ENCODE measurements at places on chromosomes 1 and 21. TPM values are rescaled to one million over a fixed set of nuclear protein-coding genes. Genes with fewer than 3 reads are reported as not detected.

GRCh38 chr1:59412718-59413326 is 115.9 kb downstream of the FGGY start:
- H3K27ac ChIP-seq = no peak overlapping the region
- no peaks in the 10 kb centered on the region for H3K27me3 ChIP-seq
- peaks cover 7% of the 10 kb centered on the region for H3K4me1 ChIP-seq
- no peak for DNase-seq

DNA sequence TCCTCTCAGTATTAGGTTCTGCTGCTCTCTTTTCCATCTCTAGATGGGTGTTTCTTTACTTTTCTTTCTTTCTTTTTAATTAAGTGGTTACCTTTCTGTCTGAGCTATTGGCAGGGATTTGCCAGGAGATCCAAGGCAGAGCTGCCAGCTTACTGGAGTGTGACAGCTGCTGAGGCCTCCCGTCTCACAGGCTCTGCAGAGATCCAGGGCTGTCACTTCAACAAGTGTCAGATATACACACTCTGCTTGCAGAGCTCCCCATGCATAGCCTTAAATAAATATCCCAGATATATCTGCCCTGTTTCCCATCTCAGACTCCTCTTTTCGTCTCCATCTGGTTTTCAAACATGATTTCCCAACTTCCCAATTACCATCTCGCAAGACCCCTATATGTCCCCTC is 124.3 kb downstream of the NOS1AP start:
- no peak for DNase-seq

DNA sequence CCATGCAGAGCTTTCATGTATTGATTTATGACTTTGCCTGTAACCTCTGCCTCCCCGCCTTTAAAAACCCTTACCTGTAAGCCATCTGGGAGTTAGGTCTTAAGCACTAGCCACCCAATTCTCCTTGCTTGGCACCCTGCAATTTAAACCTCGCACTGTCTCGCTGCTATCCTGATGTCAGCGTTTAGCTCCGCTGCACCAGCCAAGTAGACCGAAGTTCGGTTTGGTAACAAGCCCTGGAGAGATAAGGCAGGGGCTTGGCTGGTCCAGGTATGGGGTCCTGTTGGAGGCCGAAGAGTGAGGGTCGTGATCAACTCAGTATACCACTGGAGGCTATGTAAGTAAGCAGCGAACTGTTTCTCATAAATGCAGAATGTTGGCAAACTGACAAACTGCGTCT is 64.4 kb downstream of the GALNT2 start:
- H3K4me3 ChIP-seq = no peak overlapping the region
- no peaks in the 10 kb centered on the region for H3K36me3 ChIP-seq
- peaks cover 22% of the 10 kb centered on the region for H3K4me1 ChIP-seq
- H3K27me3 ChIP-seq = no peaks in the 10 kb centered on the region
- H3K27ac ChIP-seq = peak overlapping the region; percentile 32

GRCh38 chr1:54003249-54003646 is 14.7 kb downstream of the LDLRAD1 start:
- H3K4me1 ChIP-seq = no peaks in the 10 kb centered on the region
- no peaks in the 10 kb centered on the region for H3K27me3 ChIP-seq
- DNase-seq = no peak
- no peaks in the 10 kb centered on the region for H3K36me3 ChIP-seq

The LMOD1 gene
- 94.6 TPM for polyA plus RNA-seq

The CR1 gene
- 0.25 TPM for polyA plus RNA-seq

The OR14K1 gene
- polyA plus RNA-seq = not detected

The RUNX1 gene
- polyA plus RNA-seq = 24.6 TPM

DNA sequence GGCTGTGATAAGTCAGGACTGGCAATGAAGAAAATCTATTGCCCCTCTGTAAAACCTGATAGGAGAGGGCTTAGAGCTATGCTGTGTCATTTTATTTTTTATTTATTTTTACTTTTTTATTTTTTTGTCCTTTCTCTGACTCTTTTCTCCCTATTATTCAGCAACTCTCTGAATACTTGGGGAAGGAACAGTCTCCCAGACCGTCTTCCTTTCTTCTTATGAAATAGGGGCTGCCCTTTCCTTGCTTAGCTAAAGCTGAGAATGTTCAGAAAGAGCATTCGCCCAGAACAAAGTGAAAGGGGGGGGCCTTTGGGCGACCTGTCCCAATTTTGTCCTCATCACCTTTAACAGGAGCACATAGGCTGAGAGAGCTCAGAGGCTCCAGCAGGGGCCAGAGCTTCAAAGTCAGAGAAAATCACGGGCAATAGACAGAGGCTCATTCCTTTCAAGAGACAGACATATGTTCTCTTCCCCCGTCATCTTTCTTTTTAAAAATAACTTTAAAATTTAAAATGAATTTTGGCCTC is 80.9 kb downstream of the RNF220 start:
- no peaks in the 10 kb centered on the region for H3K27me3 ChIP-seq
- no peaks in the 10 kb centered on the region for H3K4me1 ChIP-seq
- no peaks in the 10 kb centered on the region for H3K36me3 ChIP-seq
- no peak overlapping the region for H3K4me3 ChIP-seq
- no peak overlapping the region for H3K27ac ChIP-seq

The ATP1A2 gene
- polyA plus RNA-seq = 38.6 TPM

The CGN gene
- polyA plus RNA-seq = 1.0 TPM

DNA sequence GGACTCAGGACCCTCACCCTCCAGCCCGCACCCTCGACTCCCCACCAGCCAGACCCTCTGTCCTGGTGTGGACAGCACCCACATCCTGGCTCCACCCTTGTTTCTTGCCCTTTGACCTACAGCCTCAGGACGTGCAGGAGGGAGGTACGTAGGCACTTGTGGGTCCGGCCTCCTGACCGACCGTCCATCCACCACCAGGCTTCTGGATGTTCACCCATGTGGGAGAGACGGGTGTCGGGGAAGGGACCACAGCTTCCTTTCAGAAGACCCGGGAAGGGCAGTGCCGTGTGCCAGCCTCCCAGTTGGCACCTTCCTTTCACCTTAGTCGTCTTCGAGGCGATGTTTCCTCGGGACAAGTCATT is 61.4 kb downstream of the PRKCZ start:
- H3K4me3 ChIP-seq = no peak overlapping the region
- DNase-seq = no peak
- H3K36me3 ChIP-seq = no peaks in the 10 kb centered on the region
- H3K27me3 ChIP-seq = no peaks in the 10 kb centered on the region
- H3K4me1 ChIP-seq = no peaks in the 10 kb centered on the region

The PDZK1 gene
- 0.21 TPM for polyA plus RNA-seq

DNA sequence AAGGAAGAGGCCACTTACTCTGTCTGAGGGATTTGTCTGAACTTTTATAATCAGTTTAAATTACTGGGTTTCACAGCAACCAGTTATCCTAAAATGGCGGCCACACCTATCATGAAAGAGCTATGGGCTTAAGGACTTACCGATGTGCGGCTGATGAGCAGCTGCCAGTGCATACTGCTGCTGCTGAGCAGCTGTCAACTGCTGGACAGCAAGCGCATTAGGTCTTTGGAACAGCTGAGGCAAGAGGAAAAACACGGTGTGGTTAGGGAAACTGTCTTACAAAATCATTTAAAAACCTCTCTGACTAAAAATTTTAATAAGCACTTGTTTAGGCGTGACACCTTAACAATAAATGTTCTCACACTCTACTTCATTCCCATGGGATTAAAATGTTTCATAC is 72.6 kb upstream of the SDC3 start:
- no peaks in the 10 kb centered on the region for H3K27me3 ChIP-seq
- no peak overlapping the region for H3K27ac ChIP-seq
- no peaks in the 10 kb centered on the region for H3K36me3 ChIP-seq

DNA sequence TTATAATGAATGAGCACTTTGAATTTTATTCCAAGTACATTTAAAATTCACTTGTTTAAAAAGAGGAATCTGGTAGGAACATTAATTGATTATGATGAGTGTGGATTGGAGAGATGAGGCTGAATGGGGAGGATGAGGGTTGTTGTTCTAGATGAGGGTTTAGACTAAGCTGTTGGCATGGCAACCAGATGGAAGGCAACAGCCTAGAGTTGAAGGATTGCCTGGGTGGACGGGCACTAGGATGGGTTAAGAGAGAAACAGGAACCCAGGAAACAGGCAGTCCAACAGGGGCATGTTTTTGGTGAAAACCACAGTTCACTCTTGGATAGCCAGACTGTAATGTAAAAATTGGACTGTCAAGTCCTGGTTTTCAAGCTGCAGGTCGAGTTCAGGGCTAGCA is 125.5 kb downstream of the CHRM3 start:
- H3K4me3 ChIP-seq = no peak overlapping the region
- peaks cover 1% of the 10 kb centered on the region for H3K4me1 ChIP-seq
- no peaks in the 10 kb centered on the region for H3K36me3 ChIP-seq
- H3K27ac ChIP-seq = peak overlapping the region; percentile 23
